ENCODE measurements at places on chromosomes 5 and 9.
A peak's percentile ranks its signal among the peaks of the same experiment; 100 is the strongest.

GRCh38 chr9:136658849-136659535 is 3.7 kb upstream of the EGFL7 start:
- no peak for DNase-seq

- DNase-seq: no peak
These were observed 59.1 kb downstream of the ABLIM3 start for GRCh38 chr5:149200355-149200754.

- DNase-seq: no peak
These were observed 830.8 kb upstream of the PTPRD start for GRCh38 chr9:11443631-11444030.

- no peak for DNase-seq
These were observed 106.8 kb upstream of the FST start for GRCh38 chr5:53373451-53374158.

GRCh38 chr5:130032807-130033206 is 128.5 kb downstream of the CHSY3 start:
- DNase-seq: no peak

GRCh38 chr5:122183098-122183787 is 53.9 kb downstream of the ZNF474 start:
- DNase-seq: peak; percentile 87

All from fibroblast of skin of scalp (primary cell).